H9 (cell line): ENCODE measurements at places on chromosomes 7 and 10. TPM values are rescaled to one million over a fixed set of nuclear protein-coding genes. Genes with fewer than 3 reads are reported as not detected.

DNA sequence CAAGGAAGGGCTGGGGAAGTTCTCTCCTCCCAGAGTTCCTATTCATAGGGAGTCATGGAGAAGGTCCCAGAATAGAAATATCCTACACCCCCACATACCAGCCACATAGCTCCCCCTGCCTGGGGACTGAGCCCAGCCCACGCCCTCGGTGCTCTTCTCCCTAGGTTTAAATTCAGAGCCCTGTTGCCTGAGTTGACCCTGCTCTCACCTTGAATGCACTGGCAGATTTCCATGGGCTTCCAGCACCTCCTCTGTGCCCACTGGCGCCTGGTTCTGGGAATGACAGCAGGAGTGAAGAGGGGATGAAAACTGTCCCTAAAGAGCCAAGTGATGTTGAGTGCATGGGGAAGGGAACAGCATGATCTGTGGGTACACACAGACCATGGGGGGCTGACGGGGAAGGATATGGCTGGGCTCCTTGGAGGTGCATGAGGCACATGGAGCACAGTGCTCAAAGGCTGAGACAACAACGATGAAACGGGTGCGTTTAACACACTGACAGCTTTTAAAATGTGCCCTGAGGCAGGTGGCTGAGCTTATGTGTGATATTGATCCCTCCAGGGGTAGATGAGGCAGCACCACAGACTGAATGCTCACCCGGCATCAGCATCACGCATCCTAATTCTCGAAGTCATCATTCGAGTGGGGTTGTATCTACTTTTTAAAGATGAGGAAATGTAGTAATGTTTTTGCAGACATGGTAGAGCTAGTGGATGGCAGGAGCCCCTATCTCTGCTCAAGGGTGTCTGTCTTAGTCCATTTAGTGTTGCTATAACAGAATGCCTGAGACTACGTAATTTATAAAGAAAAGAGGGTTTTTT lies 53.7 kb upstream of the IGFBP3 start:
- no peak for DNase-seq

GRCh38 chr7:153091477-153091876 lies 331.9 kb downstream of the ACTR3B start:
- no peak for DNase-seq

DNA sequence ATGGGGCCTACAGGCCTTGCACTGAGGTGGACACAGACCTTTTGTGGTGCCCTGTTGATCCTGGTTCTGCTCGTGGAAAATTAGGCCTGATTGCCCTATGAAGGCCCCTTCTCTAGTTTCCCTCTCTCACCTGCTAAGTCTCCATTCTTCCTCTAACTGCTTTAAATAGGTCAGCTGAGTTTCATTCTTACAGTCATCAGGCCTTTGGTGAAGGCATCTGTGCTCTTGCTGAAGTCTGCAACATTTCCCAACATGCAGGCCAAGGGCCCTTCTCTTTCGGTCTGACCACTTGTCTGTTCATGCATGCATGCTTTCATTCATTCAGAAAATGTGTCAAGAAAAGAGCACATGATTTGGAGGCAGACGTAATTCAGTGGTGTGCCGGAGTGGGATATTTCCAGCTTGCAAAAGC lies 244.0 kb downstream of the BUB3 start:
- DNase-seq, result no peak

GRCh38 chr10:46541735-46542566 lies 14.5 kb downstream of the GPRIN2 start:
- no peak for DNase-seq

CXCL12 gene
- 28.3 and 29.5 TPM in 2 replicates for total RNA-seq

ANXA8 gene
- total RNA-seq, result 0.22 TPM in 2 replicates
